ENCODE measurements at places on chromosomes 2 and 18. TPM values are rescaled to one million over a fixed set of nuclear protein-coding genes. Genes with fewer than 3 reads are reported as not detected.
A peak's percentile ranks its signal among the peaks of the same experiment; 100 is the strongest.

Gene UCN
- total RNA-seq = 2.5 TPM

Gene SPC25
- 35.6 TPM for total RNA-seq

Gene FNDC4
- not detected for total RNA-seq

Gene DRC1
- not detected for total RNA-seq

DNA sequence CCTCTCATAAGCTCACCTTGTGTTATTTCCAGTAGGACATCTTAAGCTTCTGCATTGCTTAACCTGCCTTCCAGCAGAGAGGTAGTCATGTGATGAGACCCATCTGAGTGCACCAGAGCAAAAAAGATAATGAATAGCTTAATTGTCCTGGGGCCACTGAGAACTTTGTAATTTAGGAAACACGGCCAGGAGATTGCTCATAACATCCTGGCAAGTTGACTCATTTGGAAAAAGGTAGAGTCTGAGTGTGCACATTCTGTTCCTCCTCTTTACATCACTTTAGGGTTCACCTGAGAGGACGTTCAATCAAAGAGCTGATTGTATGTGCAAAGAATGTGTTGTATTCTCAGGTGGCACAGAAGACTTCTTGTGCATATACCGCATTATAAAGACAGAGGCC, 830.2 kb upstream of the SOX11 start:
- no peaks in the 10 kb centered on the region for H3K27me3 ChIP-seq
- H3K4me3 ChIP-seq = no peak overlapping the region
- H3K36me3 ChIP-seq = no peaks in the 10 kb centered on the region
- no peaks in the 10 kb centered on the region for H3K4me1 ChIP-seq
- H3K27ac ChIP-seq = no peak overlapping the region

- no peaks in the 10 kb centered on the region for H3K27me3 ChIP-seq
- peaks cover 48% of the 10 kb centered on the region for H3K36me3 ChIP-seq
- H3K4me1 ChIP-seq = peaks cover 36% of the 10 kb centered on the region
- H3K4me3 ChIP-seq = no peak overlapping the region
- peak overlapping the region; percentile 73 for H3K27ac ChIP-seq
Measured at GRCh38 chr18:70195014-70195614, 10.4 kb downstream of the RTTN start.

DNA sequence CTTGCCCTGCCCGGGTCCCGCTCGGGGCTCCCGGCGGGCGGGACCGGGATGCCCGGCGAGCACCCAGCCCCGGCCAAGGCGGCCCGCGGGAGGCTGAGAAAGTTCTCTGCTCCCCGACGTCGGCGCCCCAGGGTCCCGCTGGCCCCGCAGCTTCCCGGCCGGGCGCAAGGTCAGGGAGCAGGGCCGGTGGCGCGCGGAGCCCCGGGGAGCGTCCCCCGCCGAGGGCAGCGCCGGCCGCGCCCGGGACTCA, 331 bp downstream of the SERPINE2 start:
- H3K27me3 ChIP-seq = peaks cover 43% of the 10 kb centered on the region
- no peak overlapping the region for H3K4me3 ChIP-seq
- H3K27ac ChIP-seq = no peak overlapping the region
- peaks cover 17% of the 10 kb centered on the region for H3K4me1 ChIP-seq
- peaks cover 4% of the 10 kb centered on the region for H3K36me3 ChIP-seq
- no peak for DNase-seq
